ENCODE measurements at places on chromosomes 11 and 22. TPM values are rescaled to one million over a fixed set of nuclear protein-coding genes. Genes with fewer than 3 reads are reported as not detected.

FUT4 gene
- total RNA-seq: 1.5 TPM

TTC28 gene
- 3.2 TPM for total RNA-seq

GGT5 gene
- not detected for total RNA-seq

MS4A5 gene
- total RNA-seq: not detected

KIF18A gene
- 1.7 TPM for total RNA-seq

TSSC4 gene
- total RNA-seq: 77.6 TPM

DEPDC5 gene
- total RNA-seq: 9.4 TPM

MMP13 gene
- total RNA-seq: not detected

ZP1 gene
- not detected for total RNA-seq

NCAPD3 gene
- 6.8 TPM for total RNA-seq

SHISA8 gene
- not detected for total RNA-seq

NXPE1 gene
- total RNA-seq: not detected

TSKU gene
- 14.5 TPM for total RNA-seq

CCDC87 gene
- total RNA-seq: 0.48 TPM

CATSPERZ gene
- total RNA-seq: not detected

NPAS4 gene
- not detected for total RNA-seq

KCTD17 gene
- 17.1 TPM for total RNA-seq

USP2 gene
- 0.96 TPM for total RNA-seq

Data from tracheal epithelial cell (primary cell).